Non-pigmented ciliary epithelial cell (primary cell): ENCODE measurements at places on chromosomes 4 and X.

DNA sequence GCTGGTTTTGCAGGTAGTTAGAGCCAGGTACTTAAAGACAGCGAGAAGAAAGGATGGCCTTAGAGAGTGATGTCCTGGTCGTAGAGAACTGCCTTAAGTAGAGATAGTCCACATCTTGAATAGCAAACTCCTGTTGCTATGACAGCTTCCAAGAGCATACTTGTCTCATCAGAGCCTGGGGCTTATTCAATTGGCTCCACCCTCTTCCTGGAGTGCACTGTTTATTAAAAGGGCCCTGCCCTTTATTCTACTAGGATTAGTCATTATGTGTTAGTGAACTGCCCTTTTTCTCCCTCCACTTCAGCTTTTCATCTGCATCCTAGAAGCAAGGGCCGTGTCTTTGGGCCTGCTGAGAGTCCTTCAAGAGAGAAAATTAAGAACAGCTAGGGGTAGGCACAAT lies 94.5 kb upstream of the EOLA2 start:
- no peak for DNase-seq

DNA sequence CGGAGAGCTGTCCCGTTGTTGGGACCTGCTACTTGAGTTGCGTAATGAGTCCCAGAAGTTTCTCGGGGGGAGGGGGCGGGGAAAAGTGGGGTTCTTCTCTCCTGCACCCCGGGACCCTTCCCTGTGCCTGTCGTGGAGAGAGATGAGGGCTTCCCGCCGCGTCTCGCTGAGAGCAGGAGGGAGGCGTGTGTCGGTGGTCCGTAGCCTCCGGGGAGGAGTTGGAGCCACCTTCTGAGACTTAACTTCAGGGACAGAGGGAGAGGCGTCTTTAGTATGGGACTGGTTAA lies 698 bp downstream of the AFF1 start:
- DNase-seq: no peak

DNA sequence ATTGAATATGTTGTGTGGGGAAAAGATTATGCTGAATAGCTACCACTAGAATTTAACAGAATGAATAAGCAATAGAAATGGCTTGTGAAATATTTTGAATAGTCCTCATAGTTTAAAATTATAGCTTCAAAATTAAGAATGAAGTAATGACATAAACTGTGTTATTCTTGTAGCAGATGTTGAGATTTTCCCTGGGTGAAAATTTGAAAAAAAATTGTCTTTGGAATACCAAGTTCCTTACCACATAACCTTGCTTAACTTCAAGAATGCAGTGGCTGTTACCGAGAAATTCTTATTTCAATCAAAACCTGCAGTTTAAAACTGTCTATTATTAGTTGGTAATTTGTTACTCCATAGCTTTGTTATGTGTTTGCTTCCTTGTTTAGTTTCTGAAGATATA lies 1268.6 kb downstream of the RAPGEF2 start:
- DNase-seq: no peak

DNA sequence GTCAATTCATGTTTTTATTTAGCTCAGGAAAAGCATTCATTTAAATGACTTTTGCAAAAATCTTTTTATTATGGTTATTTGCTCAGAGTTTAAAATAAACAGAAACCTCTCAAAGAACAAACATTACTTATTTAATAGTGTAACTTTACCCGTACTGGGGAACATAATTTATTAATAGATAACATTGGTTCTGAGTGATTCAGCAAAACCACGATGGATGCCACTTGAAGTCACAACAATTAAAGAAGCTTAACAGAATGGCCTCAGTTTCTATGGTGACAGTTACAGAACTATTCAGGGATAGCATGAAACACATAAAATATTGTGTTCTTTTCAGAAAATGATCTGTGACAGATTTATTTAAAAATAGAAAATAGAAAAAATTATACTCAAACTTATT lies 368.7 kb downstream of the CCSER1 start:
- no peak for DNase-seq

DNA sequence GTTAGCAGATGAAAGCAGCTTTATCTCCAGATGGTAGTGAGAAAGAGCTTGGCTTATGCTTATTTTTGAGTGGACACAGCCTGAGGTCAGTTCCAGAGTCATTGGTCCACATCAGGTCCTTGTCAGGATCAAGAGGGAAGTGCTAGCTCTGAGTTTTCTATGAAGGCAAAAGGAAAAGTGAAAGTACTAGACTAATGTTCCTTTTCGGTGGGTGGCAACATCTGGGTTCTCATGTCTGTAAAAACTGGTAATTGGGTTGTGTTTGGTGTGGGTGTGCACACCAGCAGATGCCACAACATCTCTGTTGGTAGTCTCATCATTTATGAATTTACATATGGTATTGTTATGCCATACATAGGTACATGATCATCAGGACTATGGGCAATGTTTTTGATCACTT lies 210.5 kb downstream of the PWWP3B start:
- DNase-seq: no peak

GRCh38 chr4:101977076-101977475 lies 186.5 kb downstream of the BANK1 start:
- DNase-seq: peak; percentile 98

GRCh38 chrX:107452581-107452980 lies 3.1 kb downstream of the FRMPD3 start:
- DNase-seq: no peak

GRCh38 chrX:23662853-23663252 lies 4.4 kb upstream of the PRDX4 start:
- peak; percentile 10 for DNase-seq

DNA sequence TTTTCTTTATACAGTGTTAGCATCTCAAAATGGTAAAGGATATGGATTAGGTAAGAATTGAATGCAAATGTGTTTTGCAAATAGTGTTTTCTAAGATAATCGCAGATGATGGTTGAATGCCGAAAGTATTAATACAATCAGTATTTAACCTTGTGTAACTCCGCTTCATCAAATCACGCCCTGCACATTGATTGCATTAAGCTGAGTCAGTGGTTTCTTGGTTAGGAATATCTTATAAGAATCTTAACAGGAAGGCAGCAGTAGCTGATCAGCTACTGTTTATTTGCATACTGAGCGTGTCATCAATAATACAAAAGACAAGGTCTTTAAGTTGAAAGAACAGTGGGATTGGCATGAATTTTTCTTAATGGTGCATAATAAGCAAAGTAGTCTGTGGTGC lies 545.4 kb downstream of the RPA4 start:
- DNase-seq: no peak

DNA sequence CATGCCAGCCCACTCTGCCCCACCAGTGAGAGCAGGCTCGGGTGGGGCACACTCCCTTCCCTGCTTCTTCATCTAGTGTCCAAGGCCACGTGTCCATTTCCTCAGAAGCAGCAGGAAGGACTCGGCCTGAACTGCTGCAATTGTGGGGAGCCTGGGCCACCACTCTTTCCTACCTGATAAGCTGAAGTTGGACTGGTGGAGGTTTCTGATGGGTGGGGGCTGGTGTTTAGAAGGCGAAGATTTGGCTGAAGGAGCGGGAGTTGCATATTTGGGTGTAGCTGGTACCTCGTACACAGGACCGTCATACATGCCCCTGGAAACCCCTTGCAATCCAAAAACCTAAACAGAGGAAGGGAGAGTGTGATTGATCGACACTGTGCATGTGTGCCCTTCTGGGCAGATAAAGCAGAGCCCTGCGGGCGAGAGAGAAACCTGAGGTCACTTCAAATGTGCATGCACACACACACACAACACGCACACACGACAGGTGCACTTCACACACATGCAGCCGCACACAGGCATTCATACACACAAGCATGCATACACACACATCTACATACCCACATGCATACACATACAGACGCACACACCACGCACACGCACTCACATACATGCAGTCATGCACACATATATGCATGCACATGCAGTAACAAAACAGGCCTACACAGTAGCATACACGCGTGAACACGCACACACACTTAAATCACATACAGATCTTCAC lies 67.4 kb downstream of the CRMP1 start:
- DNase-seq: no peak

DNA sequence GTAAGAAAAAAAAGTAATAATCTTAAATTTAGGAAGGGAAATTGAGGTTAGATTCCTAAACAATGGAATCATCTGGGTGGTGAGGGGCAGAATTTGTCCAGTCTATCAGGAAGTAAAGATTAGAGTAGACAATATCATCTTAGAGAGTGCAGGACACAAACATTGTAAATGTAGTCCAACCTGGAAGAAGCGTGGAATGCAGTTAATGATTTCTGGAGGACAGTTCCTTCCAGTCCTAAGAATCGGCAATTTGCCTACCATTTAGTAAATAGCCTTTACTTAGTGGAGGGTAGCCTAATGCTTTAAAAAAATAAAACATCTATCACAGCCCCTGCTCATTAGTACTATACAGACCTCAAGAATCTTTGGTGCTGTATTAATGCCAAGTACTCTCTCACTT lies 147.5 kb upstream of the TTC29 start:
- no peak for DNase-seq

- DNase-seq: no peak
Observed at GRCh38 chrX:115639334-115639880, 78.4 kb downstream of the PLS3 start.

DNA sequence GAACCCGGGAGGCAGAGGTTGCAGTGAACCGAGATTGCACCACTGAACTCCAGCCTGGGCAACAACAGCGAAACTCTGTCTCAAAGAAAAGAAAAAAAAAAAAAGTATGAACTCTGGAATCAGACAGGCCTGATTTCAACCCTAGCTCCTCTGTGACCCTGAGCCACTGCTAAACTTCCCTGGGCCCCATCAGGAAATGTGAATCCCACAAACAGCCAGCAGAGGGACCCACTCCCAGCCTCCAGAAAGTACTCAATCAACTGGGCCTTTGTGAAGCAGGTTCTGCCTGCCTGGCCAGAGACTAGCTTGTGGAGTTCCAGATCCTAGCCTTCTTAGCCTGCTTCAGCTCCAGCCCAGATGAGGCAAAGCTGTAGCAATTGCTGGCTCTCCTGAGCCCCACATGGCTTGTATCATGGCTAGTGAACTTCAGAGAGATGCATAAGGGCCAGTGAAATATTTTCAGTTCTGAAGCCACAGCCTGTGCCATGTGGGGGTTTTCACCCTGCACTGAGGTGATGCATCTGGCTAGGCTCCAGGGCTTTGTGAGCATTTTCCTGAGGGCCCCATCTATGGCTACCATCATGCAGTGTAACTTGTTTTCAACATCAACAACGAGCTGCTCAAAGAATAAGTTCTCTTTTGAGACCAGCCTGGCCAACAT lies 7.2 kb upstream of the IDS start:
- no peak for DNase-seq

- no peak for DNase-seq
Observed at GRCh38 chrX:9355739-9356138, 109.1 kb upstream of the TBL1X start.

DNA sequence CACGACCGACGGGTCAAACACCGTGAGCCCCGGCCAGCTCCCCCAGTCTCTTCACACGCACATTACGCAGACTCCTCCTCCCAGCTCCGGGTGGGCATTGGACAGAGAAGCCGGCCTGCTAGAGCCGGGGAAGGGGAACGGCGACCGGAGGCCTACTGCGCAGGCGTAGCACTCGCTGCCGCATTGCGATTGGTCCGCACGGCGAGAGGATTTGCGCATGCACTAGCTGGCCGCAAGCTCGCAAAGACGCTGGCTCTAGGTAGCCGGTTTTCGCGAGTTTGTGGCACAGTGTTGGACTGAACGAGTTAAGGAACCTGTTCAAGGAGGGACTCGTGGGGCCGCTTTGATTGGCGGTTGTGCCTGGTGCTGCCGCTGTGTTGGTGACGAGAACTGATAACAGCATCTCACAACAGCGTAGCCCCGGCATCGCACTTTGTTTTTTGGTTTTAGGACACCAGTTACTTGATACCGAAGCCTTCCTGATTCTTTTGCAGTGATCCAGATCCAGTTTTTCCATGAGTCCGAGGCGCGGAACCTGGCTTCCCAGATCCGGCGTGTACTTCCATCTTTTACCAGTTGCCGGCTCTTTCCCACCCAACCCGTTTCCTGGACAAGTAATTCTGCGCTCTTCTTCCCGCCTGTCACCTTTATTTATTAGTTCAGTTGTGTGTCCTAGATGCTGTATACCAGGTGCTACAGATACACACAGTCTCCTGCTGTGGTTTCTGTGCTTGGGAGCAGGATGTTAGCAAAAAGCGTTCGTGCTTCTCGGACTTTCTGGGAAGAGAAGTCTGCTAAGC lies at the start of gene AIFM1:
Gene AIFM1 (minus strand): TSS at position 139 of the 800 bp plus-strand sequence. CDS start 185 bp downstream, outside the sequence.
- peak; percentile 80 for DNase-seq

- DNase-seq: no peak
Observed at GRCh38 chr4:59814402-59815010, 1385.6 kb upstream of the ADGRL3 start.

DNA sequence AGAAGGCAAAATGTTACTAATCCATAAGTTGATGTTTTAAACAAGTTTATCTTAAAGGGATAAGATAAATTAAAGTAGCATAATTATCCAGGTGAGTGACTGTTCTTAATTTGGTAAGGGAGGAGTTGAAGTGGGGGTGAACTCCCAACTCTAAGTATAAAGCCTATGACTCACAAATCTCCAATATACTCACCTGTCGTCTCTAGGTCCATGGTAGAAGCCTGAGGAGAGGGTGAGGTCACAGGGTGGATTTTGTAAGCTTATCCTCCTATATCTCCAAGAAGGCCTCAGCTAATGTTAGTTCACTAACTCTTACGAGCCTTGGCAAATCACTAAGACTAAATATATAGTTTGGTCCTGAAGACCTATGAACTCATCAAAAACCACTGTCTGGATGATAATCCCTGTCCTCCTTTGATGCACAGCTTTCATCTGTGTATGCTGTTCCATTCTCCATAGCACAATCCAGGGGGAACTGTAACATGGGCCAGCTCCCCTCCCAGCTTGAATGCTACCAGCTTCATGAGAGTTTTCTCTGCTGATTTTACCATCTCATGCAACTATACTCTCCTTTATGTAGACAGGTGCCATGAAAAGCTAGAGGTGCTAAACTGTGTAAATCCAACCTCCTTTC lies 158.7 kb downstream of the BTC start:
- no peak for DNase-seq

DNA sequence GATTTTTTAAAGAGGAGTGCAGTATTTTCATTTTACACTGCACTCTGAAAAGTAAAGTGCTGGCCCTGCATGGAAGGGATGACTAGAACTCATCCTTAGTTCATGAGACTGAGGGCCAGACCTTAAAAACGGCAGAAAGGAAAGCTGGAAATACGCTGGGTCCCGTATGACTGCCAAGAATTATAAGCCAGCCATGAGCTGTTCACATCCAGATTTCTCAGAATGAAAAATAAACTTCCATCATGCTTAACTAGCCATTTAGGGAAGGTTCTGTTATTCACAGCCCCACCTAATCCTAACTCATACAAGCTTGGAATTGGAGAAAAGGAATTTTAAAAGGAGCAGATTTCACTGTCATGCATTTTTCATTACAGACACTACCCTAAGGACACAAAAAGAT lies 894.4 kb downstream of the FAT4 start:
- no peak for DNase-seq

GRCh38 chr4:180152831-180153230 lies 2090.4 kb upstream of the TENM3 start:
- no peak for DNase-seq

DNA sequence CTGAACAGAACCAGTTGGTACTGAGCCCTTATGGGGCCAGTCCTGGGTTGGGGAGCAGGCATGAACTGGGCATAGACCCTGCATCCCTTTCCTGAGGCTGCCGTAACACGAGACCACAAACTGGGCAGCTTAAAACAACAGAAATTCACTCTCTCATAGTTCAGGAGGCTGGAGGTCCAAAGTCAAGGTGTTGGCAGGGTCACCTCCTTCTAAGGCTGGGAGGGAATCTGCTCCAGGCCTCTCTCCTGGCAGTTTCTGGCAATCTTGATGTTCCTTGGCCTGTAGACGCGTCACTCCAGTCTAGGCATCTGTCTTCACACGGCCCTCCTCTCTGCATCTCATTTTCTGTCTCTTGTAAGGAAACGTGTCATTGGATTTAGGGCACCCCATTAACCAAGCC lies 19.8 kb upstream of the SORCS2 start:
- no peak for DNase-seq
